ENCODE measurements at places on chromosomes 2 and 18.

- no peak for DNase-seq
Measured at GRCh38 chr2:237445611-237446337, 31.8 kb upstream of the COL6A3 start.

DNA sequence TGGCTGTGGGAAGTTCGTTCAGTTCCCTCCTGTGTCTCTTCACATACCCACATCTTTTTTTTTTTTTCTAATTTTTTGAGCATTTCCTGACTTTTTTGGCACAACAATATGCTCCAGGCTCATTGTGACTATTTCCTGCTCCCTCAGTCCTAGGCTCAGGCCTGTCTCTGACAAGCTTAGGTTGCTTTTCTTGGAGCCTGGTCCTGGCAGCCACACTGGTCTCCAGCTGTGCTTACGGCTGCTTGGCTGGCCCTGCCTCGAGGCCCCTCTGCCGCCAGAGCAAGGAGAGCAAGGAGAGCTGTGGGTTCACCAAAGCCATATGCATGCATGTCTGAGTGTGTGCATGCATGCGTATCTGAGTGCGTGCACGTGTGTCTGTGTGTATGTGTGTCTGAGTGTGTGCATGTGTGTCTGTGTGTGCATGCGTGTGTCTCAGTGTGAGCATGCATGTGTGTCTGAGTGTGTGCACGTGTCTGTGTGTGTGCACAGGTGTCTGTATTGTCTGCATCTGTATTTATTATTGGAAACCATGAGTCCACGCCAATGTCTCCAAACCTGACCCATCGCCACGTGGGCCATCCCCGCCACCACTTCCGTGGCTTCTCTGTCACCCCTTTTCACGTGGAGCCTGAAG is 766.1 kb upstream of the SALL3 start:
- DNase-seq, result no peak

GRCh38 chr2:159168707-159169106 is 117.8 kb downstream of the WDSUB1 start:
- no peak for DNase-seq

DNA sequence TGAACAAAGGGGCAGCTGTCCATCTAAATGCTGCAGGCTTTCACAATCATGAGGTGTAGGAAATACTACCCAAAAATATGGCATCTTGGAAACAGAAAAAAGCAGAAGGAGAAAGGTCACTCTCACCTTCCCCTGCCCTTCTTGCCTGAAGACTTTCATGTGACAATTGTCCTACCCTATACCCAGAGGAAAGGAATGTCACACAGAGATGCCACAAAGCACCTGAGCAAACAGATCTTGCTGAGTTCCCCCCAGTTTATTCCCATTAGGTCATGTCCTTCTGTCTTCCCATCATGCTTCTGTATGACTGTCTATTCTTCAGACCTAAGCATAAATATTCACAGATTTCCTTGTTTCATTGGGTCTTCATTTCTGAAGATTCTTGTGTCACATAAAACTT is 116.6 kb upstream of the MSH6 start:
- DNase-seq, result no peak

GRCh38 chr2:33509908-33510585 is 33.6 kb downstream of the RASGRP3 start:
- no peak for DNase-seq

GRCh38 chr2:19687017-19687659 is 214.6 kb downstream of the TTC32 start:
- DNase-seq, result no peak
